ENCODE measurements at places on chromosomes 16 and 17.

- DNase-seq, result no peak
These were observed 39.1 kb downstream of the RMI2 start for GRCh38 chr16:11384184-11384955.

DNA sequence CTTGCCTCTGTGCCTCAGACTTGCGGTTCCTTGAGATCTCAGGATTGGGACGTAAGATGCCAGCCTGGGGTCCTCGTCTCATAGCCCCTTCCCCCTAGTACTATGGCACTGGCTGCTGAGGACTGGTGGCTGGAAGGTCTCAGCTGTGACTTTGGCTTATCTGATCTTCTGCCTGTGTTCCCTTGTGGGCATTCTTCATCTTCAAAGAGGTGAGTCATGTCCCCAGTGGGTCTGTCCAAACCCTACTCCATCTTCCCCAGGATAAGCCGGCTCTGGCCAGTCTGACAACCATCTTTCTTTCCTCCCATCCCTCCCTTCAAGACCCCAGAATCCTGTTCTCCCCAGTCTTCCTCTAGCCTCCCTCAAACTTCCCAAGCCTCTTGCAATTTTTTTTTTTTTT, 3.6 kb downstream of the CD19 start:
- DNase-seq, result no peak

DNA sequence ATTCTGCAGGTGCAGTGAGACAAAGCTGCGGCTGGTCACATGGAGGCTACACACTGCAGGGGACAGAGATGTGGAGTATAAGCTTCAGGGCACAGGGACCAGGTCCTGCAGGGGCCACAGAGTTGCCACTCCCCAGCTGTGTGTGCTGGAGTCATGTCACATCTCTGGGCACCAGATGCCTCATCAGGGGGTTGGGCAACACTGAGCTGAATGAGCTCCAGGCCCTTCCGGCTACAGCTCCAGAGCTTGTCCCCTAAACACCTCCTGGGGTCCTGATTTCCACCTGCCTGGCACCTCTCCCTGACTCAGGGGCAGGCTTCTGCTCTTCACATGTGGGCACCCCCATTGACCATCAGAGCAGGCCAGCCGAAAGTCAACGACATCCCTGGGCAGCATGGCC, 32.5 kb downstream of the SPHK1 start:
- DNase-seq, result no peak

- no peak for DNase-seq
These were observed 72.0 kb downstream of the MSI2 start for GRCh38 chr17:57328109-57328882.

- no peak for DNase-seq
These were observed 11.7 kb upstream of the TCF25 start for GRCh38 chr16:89861648-89862047.

DNA sequence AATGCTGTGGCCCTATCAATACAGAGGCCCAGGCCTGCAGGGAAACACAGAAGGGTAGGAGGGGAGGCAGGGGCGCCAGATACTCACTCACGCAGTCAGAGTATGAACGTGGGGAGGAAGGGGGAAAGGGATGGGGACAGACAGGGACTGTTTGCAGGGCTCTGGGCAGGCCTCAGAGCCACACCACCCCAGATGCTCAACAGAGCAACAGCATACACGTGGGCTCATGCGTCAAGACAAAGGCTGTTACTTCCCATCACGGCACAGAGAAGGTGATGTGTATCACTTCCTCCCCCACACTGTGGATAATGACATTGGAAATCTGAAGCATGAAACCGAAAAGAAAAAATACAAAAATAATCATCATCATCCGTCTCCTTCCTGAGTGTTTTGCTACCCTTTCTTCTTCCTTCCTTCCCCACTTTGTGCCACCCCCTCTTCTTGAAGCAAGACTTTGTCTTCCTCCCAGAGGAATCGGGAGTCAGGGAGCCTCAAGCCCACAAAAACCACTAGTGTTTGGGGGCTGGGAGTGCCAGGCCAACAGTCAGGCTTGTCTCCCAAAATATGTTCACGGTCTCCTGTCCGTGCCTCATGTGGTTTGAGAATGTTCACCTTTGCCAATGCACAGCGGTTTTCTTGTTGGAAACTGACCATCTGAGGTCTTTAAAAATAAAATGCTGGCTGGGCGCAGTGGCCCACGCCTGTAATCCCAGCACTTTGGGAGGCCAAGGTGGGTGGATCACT, 20.1 kb downstream of the SLC39A11 start:
- DNase-seq, result no peak

Measured in NCI-H748 treated with DMSO at 0.1 percent for 48 hours (cell line).